ENCODE measurements at places on chromosomes 2 and 18.
A peak's percentile ranks its signal among the peaks of the same experiment; 100 is the strongest.

DNA sequence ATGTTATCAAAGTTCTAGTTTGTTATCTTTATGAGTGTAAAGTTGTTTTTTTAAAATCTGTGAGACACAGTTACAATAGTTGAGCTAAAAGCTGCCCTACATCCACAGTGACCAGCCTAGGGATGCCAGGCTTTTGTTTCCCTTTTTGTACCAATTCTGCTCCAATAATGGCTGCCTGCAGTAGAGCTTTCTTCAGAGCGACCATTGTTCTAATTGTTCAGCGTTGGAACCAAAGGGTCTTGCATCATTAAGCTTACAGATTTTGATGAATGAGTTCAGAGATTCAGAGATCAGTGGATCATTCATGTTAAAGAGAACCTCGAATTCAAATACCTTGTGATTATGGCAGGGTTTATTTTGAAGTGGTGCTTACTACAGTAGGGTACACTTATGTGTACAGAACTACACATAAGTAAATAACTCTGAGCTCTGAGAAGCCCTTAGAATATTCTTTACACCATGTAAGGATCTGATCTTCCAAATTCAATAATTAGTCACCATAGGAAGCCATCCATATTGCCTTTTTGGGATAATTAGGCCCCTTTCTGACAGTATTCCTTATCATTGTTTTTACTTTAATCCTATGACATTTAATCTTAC, 157.9 kb downstream of the MYO1B start:
- no peak for DNase-seq

DNA sequence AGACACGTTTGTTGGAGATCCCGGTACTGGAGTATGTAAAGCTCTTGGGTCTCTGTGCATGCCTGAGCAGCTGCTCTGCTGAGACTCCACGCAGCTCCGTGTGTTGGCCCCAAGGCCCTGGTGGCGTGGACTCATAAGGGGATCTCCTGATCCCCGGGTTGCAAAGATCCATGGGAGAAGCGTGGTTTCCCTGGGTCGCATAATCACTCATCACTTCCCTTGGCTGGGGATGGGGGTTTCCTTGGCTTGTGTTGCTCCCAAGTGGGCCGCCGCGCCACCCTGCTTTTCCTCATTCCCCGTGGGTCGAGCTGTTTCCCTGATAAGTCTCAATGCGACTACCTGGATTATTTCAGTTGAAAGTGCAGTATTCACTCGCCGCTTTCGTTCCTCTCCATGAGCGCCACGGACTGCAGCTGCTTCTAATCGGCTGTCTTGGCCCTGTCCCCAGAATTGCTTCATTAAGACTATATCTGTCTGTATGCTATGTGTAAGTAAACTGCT, 76.0 kb downstream of the EPC2 start:
- DNase-seq = no peak

GRCh38 chr2:122754561-122754960, 999.1 kb downstream of the TSN start:
- peak; percentile 66 for DNase-seq

DNA sequence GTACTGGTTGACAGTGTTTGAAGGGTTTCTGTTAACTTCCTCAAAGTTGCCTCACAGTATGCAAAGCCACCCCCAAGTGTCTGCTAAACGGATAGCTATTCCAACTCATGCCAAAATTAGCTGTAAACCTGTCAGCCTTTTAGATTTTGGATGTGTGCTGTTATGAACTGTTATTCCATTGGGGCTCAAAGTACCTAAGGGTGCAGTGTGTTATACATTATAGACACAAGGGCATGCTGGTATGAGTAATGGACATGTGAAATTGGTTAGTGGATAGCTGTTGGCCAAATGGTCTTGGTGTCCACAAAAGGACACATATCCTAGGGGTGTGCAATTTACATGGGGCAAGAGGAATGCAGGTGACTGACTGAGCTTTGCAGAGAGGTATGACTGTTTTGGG, 33.7 kb upstream of the CCBE1 start:
- peak; percentile 0 for DNase-seq

- no peak for DNase-seq
Observed at GRCh38 chr2:219127037-219127635, 33.5 kb downstream of the NHEJ1 start.

DNA sequence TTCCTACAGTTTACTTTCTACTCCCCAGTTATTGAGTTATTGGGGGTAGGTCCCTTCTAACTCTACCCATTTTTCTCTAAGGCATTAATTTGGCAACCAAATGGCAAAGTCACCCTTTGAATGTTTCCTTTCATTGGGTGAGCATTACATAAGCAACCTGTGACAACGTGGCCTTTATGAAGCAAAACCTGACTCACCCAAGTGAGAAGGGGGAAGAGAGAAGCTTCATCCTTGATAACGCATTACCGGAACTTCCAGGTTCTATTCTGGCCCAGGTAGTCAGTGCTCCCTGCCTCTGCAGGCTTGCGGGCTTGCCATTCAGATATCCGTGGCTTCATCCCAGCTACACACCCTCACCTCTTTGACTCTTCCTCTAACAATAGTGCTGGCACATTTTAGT, 39.1 kb upstream of the FAM124B start:
- no peak for DNase-seq

- no peak for DNase-seq
Observed at GRCh38 chr2:240898108-240898730, 2.3 kb upstream of the MAB21L4 start.

GRCh38 chr2:29307519-29307918, 192.3 kb downstream of the CLIP4 start:
- no peak for DNase-seq

GRCh38 chr2:113692698-113693428, 63.6 kb downstream of the SLC35F5 start:
- DNase-seq = no peak
